ENCODE measurements at places on chromosomes 1 and 21.

- no peak for DNase-seq
These were observed 2.9 kb downstream of the ADAMTS1 start for GRCh38 chr21:26842300-26842699.

- no peak for DNase-seq
These were observed 8.8 kb downstream of the OBSCN start for GRCh38 chr1:228216371-228217320.

DNA sequence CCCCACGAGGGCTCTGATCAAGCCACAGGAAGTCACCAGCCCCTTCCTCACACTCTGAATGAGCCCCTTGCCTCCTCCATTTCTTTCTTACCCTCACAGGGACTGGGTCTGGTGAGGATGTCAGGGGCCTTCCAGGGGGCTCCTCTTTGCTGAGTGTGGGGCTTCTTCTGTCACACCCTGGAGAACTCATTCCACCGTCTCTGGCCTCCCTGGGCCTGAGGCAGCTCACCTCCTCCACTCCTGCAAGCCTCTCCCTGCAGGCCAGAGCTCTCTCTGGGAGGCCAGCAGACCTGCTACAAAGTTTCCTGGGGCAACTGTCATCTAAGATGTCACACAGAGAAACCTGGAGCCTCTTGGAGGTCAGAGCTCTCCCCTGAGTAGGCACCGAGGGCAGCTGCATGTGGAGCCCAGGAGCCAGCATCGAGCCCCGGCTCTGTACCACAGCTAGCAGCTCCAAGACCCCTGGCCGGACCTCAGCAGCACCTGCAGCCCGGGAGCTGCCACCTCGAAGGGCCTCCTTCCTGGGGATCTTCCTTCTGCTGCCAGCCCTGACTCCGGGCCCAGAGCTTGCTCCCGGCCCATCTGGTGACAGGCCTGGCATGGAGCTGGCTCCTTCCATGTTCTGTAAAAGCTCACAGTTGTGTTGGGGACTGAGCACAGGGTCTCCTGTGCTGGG lies 1.1 kb downstream of the SPOCD1 start:
- DNase-seq: no peak

DNA sequence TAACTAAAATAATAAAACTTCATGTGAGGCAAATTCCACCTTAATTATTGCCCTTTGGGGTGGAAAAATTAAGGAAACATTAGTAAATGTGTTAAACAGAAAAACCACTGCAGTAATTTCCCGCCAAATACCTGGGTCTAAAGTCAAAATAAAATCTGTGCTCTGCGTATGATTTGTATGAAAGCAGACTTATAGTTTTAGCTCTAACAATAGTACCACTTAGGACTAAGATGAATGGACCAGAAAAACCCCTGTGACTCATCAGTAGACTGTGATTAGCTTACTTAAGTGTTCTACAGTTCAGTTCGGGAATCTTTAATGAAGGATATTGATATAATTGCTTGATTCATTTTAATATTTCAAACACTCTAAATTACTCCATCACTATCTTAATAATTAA lies 23.3 kb upstream of the C1orf105 start:
- no peak for DNase-seq
